ENCODE measurements at places on chromosomes 7 and 10.

GRCh38 chr10:133024704-133025557 lies 62.8 kb upstream of the ADGRA1 start:
- DNase-seq, result no peak

GRCh38 chr7:30524545-30524944 lies 19.9 kb upstream of the GGCT start:
- DNase-seq, result no peak

GRCh38 chr7:5143935-5144903 lies 45.8 kb upstream of the WIPI2 start:
- DNase-seq, result no peak

- DNase-seq, result peak; percentile 14
These were observed 16.5 kb downstream of the AIFM2 start for GRCh38 chr10:70115948-70116682.

GRCh38 chr7:92767437-92767836 lies 68.9 kb downstream of the CDK6 start:
- DNase-seq, result peak; percentile 63

GRCh38 chr10:79130255-79130654 lies 61.5 kb downstream of the ZMIZ1 start:
- DNase-seq, result no peak

GRCh38 chr7:112707655-112708054 lies 82.5 kb downstream of the TMEM168 start:
- no peak for DNase-seq

DNA sequence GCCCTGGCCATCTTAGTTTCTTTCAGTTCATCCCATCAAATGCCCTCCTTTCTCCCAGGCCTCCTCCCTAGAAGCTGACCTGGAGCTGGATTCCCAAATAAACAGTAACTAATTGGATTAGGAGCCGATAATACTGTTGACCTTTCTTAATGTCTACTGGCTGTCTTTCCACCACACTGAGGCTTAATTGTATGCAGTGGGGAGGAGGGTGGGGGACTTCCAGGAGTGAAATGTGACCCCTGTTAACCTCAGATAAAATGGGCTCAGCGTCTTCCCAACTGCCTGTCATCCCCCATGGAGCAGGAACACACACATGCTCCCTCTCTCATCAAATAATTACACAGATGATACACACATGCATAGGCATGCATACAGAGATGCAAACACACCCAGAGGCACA lies 53.7 kb upstream of the LBX1 start:
- DNase-seq, result no peak

GRCh38 chr10:62046522-62047227 lies 145.2 kb downstream of the ARID5B start:
- DNase-seq, result peak; percentile 81

Measured in RCC 7860 (cell line).